ENCODE measurements at places on chromosomes 6 and 20.
A peak's percentile ranks its signal among the peaks of the same experiment; 100 is the strongest.

GRCh38 chr6:125101631-125102030, 51.9 kb upstream of the TPD52L1 start:
- DNase-seq: no peak

GRCh38 chr20:14622796-14623195, 285.4 kb upstream of the FLRT3 start:
- no peak for DNase-seq

GRCh38 chr6:143782481-143782880, 60.7 kb upstream of the LTV1 start:
- DNase-seq: no peak

- no peak for DNase-seq
These were observed 37.2 kb downstream of the CST9L start for GRCh38 chr20:23530937-23531567.

DNA sequence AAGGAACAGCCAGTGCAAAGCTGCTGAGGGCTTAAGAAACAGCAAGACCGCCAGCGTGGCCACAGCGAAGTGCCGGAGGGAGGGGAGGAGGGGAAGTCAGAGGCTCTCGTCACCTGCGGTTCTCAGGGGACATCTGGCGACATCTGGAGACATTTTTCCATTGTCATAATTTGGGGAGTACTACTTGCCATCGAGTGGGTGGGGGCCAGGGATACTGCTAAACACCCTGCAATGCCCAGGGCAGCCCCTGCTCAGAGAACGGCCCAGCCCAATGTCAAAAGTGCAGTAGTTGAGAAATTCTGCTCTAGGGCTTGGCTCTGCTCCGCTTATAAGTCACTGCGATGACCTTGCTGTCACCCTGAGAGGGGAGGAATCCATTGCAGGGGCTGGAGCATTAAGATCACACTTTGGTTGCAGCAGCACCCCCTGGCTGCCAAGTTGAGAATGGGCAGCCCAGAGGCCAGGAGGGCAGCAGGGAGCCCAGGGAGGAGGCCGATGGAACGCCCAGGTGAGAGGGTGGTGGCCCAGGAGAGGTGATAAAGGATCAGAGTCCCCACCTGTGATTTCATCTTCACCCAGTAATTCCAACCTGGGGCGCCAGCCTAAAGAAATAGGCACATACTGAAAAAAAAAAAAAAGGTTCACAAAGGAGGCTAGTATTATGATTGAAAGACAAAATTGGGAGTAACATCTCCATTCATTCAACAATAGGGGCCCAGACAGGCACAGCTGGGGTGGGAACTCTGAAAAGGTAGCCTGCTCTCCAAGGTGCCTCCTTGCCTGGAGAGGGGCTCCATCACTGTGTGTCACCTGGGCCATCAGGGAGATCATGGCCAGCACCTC, 218.2 kb downstream of the BMP7 start:
- DNase-seq: no peak

- no peak for DNase-seq
These were observed 38.5 kb downstream of the FBXL4 start for GRCh38 chr6:98909236-98909635.

DNA sequence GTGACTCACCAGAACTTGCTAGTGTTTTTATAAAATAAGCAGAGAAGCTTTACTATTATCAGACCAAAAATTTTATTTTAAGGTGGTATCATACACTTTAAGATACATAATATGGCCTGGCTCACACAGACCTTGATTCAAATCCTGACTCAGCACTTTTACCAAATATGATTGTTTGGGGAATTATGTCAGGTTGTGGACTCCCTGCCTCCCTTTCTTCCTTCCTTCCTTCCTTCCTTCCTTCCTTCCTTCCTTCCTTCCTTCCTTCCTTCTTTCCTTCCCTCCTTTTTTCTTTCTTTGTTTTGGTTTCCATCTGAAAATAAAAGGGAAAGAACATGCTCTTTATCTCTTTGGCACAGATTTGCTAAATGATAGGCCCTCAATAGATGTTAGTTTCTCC, 186.0 kb upstream of the MMS22L start:
- no peak for DNase-seq

DNA sequence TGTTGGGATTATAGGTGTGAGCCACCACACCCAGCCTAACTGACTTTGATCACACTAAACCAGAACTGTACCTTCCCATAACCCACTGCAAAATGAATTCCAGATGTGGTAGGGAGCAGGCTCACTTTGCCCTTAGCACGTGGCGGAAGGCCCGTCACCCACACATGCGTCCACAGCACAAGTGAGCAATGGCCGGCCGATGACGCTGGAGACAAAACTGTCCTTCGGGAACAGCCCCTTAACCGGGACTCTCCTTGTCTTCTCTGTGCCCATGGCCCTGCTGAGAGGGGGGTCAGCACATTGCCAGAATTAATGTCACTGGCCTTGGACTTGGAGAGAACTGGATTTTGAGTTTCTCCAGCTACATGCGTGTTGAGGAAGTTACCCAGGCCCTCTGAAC, 107.2 kb downstream of the TOX2 start:
- DNase-seq: no peak

DNA sequence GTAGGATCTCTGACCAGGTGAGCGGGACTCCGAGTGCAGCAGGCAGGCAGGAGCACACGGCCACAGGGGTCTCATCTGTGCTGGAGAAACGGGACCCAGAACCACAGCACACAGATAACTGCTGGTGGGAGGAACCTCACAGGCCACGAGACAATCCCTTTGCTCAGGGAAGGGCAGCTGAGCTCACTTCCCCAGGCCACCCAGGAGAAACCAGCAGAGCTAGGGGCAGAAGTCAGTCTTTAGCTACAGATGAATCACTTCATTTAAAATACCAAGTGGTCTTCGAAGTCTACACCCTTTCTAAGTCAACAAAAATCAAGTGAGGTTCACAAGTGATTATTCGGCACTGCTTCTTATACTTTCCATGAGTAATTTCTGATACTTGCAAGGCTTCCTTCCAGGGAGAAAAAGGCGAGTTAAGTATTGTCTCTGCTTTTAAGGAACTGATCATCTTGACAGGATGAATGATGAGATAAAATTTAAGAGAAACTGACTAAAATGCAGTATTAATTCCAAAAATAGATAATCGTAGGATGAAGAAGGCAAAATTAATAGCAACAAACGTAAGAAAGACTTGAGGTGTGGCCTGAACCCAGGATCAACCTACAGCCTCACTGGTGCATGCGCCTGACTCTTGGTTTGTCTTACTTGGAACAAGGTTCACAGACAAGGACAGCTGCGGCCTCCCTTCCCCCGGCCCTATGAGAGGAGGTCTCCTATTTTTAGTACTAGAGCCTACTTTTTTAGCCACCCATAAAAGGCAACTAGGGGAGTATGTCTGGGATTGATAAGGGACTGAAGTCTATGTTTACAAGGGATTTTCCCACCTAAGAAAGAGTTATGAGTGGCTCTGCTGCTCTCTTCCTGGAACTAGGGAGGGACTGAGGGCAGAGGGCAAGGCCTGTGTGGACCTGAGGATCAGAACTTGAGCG, 233.6 kb downstream of the TTLL2 start:
- no peak for DNase-seq

- DNase-seq: peak; percentile 72
These were observed 2.7 kb upstream of the TUBB2A start for GRCh38 chr6:3159805-3160781.

DNA sequence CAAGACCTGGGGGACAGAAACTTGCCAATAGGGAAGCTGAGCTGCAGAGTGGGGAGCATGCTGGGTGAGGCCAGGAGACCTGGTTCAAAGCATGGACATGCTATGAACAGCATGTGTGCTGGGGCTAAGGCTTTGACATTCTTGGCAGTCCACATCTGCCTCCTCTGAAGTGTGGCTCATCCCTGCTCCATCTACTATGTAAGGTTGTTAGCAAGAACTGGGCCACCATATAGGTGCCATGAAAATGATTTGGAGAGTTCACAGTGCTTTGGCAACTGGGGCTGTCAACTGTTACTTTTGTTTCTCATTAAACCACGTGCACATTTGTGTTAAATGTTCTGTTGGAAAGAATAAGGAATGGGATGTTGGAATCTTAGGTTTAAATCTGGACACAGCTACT, 311.1 kb downstream of the CDC5L start:
- no peak for DNase-seq

DNA sequence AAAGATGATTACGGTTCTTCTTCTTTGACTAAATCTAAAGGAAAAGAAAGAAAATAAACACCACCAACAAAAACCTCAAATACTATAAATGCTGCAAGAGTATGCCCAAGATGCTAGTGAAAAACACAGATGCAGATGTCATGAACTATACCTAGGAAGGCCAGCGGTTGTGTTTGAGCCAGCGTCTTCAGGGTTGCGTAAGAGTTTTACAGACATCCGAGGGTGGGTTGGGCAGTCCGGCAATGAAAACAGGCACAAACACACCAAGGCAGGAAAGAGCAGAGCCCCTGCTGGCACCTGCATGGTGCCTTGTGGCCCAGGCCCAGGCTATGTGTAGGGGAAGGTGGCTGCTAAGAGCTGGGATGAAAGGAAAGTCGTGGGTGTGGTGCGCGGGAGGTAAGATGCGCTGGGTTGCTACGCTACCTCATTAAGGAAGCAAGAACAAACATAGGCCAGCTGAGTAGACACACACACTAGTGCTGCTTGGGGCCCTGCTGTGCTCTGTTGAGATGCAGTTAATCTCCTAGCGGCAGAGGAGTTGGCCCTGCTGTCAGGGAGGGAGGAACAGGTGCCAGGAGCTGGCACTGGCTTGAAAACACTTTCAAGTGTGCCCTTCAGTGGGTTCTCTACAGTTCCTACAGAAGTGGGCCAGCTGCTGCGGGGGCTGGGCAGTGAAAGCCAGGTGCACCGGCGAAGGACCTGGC, 170.2 kb upstream of the PLN start:
- DNase-seq: no peak

DNA sequence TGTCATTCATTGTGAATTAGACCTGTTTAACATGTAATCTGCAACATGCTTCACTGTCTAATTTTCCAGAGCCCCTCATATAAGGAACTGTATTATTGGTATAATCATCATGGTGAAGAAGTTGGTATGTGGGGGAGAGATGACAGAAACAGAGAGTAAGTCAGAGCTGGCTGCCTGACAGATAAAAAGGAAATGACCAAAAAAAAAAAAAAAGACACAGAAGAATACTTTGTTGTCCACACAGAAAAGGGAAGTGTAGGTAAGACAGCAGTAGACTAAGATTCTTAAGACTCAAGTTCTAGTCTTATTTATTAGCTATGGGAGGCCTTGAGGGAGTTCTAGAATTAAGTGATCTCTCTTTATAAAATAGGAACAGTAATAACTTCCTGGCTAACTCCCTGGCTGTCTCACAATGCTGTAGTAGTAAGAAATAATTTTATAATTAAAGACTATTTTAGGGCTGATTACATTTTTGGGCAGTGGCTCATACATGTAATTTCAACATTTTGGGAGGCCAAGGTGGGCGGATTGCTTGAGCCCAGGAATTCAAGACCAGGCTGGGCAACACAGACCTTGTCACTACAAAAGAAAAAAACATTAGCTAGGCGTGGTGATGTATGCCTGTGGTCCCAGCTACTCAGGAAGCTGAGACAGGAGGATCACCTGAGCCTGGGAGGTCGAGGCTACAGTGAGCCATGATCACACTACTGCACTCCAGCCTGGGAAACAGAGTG, 102.5 kb downstream of the PRL start:
- no peak for DNase-seq

DNA sequence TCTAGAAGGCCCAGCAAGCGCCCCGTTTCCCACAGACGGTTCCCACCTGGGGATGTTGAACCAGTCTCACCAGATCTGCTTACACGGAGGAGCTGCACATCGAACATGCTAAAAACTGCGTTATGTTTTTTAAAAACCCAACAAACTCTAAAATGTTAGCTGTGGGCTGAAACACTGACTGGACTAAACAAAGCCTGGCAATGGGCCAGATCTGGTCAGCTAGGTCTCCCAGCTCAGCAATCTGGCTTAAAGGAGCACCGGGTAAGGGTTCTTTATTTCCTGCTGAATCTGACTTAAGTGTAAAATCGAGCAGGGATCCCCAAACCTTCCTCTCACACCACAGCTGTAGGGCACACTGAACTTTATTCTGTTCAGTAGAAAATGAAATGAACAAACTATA, 156.9 kb downstream of the FOXC1 start:
- no peak for DNase-seq

DNA sequence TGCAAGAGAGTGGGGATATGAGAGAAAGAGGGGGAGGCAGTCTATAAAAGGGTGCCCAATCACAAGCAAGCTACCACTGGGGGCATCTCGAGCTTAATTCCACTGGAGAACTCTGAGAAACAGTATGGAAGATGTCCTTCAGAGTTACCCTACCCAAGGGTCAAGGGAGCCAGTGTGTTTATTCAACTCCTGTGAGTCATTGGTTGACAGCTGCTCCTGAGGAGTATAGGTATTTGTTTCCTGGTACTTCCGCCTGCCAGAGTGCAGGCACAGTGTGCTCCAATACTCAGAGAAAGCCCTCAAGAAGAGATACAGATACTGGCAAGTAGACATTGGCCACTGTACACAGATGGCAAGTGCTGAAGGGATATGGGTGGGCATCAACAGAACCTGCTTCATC, 49.5 kb downstream of the ARHGAP40 start:
- no peak for DNase-seq

- no peak for DNase-seq
These were observed 116.6 kb downstream of the PLCB4 start for GRCh38 chr20:9185511-9185910.

- DNase-seq: no peak
These were observed 39.8 kb upstream of the SNAP25 start for GRCh38 chr20:10178727-10179313.

GRCh38 chr20:12949429-12949980, 59.3 kb upstream of the SPTLC3 start:
- DNase-seq: no peak

DNA sequence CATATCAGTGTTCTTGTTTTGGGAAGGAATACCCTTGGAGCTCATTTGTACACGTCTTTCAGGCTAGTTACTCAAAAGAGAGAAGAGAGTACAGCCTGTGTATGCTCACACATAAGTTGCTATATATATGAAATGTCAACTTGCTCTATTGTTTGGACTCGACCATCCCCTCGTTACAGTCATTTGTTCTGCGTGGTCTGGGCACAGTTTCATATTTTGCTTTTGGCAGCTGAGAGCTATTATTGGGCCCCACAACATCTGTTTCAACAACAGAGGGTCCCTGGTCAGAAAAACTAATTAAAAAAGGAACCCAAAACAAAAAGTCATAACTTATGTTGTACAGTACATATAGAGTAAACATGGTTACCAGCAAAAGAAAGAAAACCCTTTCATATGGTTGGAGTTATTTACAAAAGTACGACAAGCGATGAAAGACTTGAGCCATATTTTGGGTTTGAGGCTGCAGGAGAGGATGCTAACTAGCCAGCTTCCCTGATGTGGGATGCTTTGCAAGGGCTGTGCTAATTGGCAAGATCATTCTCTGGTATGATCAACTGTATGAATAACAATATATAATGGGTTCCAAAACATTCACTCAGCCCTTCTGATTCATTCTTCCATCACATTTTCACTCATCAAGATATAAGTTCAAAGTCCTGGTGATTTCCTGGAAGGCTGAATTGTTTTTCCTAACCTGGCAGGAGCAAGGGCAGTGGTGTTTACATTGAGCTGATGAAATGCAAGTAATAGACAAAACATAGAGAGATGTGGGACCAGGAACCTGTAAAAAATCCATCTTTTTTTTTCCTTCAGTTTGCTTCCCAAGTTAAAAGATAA, 137.9 kb downstream of the RPS12 start:
- no peak for DNase-seq
